ENCODE measurements at places on chromosomes 3 and 15. TPM values are rescaled to one million over a fixed set of nuclear protein-coding genes. Genes with fewer than 3 reads are reported as not detected.

Gene SIN3A
- 50.9 TPM for total RNA-seq

Gene TUSC7
- total RNA-seq, result not detected

Gene FGF7
- not detected for total RNA-seq

Gene CCDC54
- not detected for total RNA-seq

Gene HCN4
- 0.05 TPM for total RNA-seq

Gene TMEM207
- total RNA-seq, result not detected

Gene SPTBN5
- 2.2 TPM for total RNA-seq

Gene CLDN11
- total RNA-seq, result 2.5 TPM

Gene PSTPIP1
- not detected for total RNA-seq

Gene GATA2
- 0.44 TPM for total RNA-seq

All from chondrocyte (in vitro differentiated cells).